Activated effector memory CD4-positive, alpha-beta T cell treated with Interleukin-2 at 50 U/mL for 16 hours (primary cell): ENCODE measurements at places on chromosomes 5 and 9.

GRCh38 chr5:154367101-154367500 lies 78.7 kb upstream of the SAP30L start:
- DNase-seq = no peak

DNA sequence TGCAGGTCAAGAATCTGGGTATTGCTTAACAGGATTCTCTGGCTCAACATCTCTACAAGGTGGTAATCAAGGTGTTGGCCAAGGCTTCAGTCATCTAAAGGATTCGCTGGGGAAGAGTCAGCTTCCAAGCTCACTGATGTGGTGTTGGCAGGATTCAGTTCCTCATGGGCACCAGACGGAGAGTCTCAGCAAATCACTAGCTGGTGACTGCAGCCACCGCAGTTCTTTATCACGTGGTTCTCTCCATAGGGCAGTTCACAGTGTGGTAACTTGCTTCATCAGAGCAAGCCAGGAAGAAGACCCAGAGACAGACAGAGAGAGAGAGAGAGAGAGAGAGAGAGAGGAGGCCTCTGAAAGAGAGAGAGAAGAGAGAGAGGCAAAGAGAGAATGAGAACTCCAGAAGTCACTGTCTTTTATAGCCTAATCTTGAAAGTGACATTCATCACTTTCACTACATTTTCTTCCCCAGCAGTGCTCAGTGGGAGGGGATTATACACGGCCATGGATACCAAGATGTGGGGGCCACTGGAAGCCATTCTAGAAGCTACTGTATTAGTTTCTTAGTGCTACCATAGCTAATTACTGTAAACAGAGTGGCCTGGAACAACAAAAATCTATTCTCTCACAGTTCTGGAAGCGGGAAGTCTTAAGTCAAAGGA lies 109.2 kb upstream of the SMIM23 start:
- DNase-seq = no peak

DNA sequence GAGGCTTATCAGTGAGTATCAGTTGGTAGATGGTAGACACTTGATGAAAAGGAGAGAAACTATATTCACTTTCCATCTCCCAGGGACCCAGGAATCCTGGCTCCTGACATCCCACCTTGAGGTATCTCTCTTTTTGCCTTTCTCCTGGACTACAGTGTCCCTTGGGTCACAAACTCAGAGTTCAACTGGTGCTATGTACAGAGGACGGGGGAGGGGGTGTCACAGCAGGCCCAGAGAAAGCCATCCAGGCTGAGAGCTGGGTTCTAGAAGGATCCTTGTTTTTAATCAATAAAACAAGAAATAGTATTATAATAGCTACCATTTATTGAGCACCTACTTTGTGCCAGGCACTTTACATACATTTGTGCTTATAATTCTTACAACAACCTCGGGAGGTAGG lies 10.3 kb downstream of the MYORG start:
- DNase-seq = no peak

DNA sequence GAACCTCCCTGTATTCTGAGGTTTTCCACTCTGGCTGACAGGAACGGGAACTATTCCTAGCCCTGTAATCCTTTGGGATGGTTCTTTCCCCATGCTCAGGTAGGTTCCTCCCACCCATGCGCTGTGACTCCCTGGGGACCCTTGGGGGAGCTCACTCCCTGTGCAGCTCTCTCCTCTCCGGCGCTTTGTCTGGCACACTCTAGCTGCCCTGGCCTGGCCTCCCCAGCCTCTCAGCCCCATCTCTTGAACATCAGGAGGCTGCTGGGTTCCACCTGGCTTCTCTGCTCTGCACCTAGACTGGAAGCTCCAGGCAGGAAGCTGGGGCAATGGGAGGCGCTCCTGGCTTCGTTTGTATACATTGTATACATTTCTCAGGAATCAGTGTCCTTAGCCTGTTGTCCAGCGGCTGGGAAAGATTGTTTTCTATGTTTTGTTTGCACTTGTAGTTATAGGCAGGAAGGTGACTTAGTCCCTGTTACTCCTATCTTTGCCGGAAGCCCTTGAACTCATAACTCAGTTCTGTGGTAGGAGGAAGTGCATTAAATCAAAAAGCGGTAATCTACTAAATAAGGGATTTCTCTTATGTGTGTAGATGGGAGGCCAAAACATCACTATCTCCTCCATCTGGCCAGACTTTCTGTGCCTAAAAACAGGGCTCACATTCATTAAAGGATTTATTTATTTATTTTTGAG lies 20.4 kb downstream of the SLC25A25 start:
- DNase-seq = no peak

- no peak for DNase-seq
Measured at GRCh38 chr9:32264170-32264864, 120.1 kb upstream of the ACO1 start.

DNA sequence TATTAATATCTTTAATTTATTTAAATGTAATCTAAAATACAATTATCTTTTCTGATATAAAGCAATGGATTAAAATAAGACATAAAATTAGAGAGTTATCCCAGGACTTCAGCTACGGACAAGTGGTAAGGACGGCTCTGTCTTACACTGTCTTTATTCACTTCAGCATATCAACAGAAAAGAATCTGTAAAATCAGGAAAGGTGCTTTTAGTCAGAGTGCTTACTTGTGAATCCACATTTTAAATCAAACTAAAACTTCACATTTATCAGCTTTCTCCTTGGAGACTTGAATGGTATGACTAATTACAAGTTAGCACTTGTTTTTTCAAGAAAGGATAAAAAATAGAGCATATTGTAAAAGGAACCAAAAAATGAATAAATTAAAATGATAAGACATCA lies 39.3 kb downstream of the ST8SIA4 start:
- DNase-seq = no peak

DNA sequence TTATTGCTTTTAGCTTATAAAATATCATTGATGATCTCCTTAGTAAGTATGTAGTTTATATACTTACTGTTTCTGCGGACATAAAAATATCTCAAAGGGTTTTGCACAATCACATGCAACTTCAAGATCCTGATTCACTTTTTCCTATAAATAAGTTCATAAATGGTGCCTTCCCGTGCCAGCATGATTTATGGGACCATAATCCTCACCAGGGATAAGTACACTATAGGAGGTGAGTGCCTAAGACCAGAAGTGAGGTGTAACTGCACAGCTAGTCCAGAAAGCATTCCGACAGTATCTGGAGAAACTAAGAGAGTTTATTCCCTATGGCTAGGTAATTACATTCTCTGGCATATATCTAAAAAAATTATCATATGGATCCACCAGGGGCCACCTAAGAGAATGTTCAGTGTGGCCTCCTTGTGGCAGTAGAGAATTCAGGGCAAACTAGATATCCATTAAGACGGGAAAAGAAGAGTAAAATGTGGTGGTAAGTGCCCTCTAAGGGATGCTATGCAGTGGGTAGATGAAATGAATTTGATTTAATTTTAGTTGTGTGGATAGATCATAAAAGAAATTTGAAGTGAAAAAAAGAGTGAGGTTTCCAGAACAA lies 402.5 kb upstream of the SLC24A2 start:
- no peak for DNase-seq

DNA sequence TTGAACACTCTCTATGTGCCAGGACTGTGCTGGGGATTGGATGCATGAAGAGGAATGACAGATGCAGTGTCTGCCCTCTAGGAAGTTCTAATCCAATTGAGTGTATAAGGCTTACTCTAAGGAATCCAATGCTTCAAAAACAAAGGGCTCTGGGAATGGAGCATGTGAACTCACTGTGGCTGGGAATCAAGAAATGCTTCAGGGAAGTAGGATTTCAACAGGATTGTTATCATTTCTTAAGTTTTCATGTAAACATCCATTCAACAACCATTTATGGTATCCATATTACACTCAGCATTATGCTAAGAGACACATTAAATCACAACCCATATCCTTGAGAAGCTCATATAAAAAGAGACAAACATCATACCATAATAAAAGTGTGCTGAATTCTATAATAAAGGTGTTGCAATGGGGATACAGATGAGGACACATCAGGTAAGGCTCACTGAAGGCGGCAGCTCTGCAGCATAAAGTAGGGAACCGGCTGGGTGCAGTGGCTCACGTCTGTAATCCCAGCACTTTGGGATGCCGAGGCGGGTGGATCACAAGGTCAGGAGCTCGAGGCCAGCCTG lies 11.3 kb downstream of the SIL1 start:
- no peak for DNase-seq

GRCh38 chr5:143213851-143214363 lies 189.6 kb downstream of the NR3C1 start:
- no peak for DNase-seq

DNA sequence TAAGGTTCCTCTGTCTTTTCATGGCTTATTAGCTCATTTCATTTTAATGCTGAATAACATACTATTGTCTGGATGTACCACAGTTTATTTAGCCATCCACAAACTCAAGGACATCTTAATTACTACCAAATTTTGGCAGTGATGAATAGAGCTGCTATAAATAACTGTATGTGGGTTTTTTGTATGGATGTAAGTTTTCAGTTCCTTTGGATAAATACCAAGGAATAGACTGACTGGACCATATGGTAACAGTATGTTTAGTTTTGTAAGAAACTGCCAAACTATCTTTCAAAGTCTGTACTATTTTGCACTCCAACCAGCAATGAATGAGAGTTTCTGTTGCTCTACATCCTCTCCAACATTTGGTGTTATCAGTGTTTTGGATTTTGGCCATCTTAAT lies 38.7 kb downstream of the SCAMP1 start:
- no peak for DNase-seq

DNA sequence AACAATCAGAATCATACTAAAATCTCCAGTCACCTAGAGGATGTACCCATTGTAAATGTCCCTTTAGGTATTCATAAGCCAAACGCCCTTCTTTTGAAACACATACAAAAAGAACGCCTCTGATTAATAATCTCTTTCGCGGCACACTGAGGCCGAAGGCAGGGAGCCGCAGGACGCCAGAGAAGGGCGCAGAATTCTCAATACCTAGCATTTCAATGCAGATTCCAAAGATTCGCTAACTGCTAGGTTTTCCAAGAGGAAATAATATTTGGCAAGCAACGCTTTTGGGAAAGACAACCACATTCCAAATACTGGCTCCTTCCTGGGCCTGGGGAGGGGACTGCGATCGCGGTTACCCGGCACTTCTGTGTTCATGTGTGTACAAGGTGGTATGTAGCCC lies 203.3 kb downstream of the MEF2C start:
- DNase-seq = no peak

GRCh38 chr5:11869203-11869602 lies 35.0 kb downstream of the CTNND2 start:
- no peak for DNase-seq

- DNase-seq = peak; percentile 7
Measured at GRCh38 chr5:149852641-149853330, 91.8 kb downstream of the PDE6A start.
